NCI-H2171 (cell line): ENCODE measurements at places on chromosomes 6 and 20.

DNA sequence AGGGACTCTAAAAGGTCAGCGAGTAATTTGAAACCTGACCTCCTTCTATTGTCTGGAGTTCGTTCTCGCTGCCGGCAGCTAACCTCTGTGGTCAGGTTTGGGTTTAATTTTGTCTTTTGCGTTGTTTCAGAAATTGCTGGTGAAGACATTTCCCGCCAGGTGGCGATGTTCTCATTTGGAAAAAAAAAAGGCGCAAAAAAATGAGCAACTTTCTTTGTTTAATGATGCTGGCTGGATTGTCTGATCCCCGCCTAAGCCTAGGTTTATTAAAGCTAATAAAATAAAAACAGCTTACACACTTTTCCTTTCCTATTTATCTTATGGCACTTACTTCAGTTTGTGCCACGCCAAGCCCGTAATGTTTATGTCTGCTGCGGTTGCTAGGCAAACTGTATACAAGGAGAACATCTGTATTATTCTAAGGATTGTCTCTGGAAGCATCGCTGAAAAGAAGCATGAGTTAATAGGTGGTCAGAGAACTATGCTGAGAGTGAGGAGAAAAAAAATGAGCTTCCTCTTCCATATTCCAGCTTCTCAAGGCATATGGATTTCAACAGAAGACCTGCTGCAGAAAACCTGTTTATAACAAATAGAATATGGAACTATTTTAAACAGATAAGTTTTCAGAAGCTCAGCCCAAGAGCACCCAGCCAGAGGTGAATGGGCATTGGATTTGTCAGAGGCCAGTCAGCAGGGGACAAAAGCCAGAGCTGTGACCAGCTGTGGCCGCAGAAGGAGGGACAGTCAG is 205.7 kb downstream of the DOK5 start:
- DNase-seq = peak; percentile 24

DNA sequence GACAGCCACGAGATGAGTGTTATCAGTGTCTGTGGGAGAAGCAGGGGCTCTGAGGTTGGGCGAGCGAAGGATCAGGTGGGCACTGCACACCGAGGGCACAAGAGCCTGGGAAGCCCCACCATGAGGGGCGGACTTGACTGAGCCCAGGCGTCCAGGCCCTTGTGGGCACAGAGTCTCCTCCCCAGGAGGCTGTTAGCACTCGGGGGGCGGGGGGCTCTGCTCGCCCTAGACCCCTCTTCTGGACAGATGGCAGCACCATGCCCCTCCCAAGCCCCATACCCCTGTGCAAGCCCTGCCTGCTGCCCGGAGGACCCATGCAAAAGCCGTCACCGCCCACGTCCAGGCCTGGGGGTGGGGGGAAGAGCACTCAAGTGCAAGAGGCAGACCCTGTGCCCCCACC is 21.7 kb upstream of the SLCO4A1 start:
- DNase-seq = no peak

- DNase-seq = no peak
Measured at GRCh38 chr6:21931641-21932335, 338.2 kb downstream of the SOX4 start.

GRCh38 chr6:151044465-151045441 is 179.3 kb downstream of the MTHFD1L start:
- no peak for DNase-seq

DNA sequence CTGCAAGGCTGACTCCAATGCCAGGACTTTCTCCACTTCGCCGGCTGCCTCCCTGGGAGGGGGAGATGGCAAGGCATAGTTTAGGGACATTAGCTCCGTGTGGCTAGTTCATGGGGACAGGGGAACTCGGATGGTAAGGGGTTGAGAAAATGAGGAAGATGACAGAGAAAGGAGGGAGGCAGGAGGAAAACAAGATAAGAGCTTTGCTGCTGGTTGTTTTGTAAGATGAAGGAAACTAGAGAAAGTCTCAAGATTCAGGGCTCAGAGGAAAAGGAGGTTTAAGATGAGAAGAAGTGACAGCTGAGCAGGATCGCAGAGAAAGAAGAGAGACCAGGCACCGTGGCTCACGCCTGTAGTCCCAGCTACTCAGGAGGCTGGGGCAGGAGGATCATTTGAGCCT is 180.9 kb upstream of the RREB1 start:
- DNase-seq = no peak

DNA sequence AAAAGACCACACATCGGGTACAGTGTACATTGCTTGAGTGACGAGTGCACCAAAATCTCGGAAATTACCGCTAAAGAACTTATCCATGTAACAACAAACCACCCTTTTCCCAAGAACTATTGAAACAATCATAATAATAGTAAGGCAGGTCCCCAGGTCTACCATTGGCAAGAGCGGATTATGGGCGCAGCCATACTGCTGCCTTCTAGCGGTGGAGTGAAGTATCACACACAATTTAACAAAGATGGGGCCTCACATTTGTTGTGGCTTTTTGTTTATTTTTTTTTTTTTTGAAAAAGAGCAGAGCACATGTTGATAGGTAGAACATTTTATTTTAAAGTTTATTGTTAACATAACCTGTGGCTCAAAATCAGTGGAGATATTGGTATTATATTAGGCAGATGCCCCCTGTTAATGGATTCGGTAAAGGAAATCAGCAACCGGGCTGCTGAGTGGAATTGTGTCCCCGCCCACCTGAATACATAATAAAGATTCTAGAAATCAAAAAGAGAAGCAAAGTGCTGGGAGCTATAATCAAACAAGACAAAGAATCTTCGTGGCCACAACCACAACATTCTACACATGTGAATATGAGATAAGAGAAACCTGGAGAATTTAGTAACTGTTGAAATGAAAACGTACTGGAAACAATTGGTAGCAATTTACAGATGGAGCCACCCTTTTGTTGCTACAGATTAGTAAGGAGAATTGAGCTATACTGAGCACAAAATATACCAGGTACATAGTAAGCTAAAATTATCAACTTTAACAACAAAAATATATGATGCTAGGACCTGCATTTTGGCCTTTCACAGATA is 94.2 kb upstream of the EXOC2 start:
- no peak for DNase-seq

DNA sequence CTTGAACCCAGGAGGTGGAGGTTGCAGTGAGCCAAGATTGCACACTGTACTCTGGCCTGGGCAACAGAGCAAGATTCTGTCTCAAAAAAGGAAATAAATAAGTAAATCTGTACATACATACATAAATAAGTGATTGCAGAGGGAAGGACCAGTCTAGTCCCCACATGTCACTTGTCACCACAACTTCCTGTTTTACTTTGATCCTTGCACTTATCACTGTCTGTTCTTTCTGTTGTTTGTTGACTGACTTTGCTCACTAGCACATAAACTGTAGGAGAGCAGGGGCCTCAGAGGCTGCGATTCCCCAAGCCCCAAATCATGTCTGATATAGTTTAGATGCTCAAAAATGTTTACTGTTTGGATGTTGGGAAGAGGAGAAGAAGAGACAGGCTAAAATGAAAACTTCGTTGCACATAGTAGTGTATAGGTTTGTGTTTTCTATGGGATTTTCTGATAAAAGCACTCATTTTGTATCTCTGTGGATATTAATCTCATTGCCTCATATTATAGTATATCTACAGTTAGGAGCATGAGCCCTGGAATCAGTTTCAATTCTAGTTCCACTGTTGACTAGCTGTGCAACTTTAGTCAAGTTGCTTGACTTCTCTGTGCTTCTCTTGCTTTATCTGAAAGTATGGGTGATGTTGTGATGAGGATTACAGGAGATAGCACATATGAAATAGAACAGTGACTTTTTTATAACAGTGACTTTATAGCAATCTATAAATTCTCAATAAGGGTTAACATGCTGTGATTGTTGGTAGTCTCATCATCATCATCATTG is 165.0 kb downstream of the TBC1D7 start:
- no peak for DNase-seq

DNA sequence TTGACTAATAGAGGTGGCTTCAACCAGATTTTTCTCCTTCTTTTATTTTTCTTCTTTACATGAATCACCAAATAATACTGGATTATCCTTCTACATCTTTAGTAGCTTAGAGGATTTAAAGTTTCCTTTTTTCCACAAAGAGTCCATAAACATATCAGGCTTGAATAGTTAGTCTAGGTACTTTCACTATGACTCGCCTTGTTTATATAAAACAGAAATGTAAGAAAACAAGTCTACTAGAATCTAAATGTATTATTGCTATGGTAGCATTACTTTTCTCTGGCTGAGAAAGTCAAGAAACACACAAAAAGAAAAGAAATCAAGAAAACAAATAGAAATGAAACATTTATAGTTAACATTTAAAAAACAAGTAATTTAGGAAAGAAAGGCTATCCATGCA is 215.2 kb downstream of the PTPRK start:
- DNase-seq = no peak

GRCh38 chr6:32436995-32437836 is 2.5 kb upstream of the HLA-DRA start:
- DNase-seq = no peak

GRCh38 chr6:130694606-130695005 is 132.6 kb upstream of the SMLR1 start:
- DNase-seq = no peak

- no peak for DNase-seq
Measured at GRCh38 chr20:64129146-64129782, 21.9 kb upstream of the NPBWR2 start.

DNA sequence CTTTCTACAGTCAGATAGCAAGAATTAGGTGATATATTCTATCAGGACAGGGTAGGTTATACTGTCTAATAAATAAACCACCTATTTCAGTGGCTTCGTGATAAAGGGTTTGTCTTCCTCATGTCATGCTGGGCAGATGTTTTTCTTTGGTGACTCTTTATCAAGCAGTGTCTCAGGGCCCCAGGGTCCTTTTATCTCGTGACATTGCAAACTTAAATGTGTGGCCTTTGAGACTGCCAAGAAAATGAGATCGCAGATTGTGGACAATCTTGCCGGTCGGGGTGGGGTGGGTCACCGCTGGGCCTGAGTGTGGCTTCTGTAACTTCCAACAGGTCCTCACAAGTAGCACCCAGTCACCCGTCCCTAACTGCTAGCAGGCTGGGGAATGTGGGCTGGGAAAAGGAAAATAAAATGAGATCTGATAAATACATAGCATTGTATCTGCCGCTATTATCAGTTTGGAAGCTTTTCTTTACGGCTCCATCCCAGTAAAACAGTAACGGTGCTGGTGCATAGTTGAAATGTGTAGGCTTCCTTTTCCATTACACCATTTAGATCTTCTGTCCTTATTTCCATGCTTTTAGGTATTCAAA is 50.5 kb upstream of the BMP6 start:
- no peak for DNase-seq

DNA sequence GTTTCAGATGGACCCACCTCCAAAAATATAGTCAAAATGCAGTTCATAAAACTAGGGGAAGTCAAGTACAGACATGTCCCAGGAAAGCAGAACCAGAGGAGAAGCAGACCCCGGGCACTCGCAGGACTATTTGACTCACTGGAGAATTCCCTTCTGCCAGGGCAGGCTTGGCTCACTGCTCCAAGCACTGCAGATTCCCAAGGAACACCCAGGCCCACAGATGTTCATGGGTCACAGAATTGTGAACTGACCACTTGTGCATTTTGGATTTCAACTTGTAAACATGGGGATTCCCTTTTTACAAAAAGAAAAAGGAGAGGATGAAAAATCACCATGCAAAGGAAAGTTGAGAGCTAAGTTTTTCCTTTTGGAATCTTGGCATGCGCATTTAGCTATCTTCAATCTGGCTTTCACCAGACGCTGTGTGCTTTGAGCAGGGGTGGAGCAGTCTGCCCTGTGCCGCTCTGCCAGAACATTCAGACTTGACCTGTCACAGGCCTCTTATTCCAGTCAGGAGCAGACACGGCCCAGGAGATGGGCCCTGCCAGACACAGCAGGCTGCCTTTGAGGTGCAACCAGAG is 237.5 kb upstream of the TAB2 start:
- DNase-seq = no peak

DNA sequence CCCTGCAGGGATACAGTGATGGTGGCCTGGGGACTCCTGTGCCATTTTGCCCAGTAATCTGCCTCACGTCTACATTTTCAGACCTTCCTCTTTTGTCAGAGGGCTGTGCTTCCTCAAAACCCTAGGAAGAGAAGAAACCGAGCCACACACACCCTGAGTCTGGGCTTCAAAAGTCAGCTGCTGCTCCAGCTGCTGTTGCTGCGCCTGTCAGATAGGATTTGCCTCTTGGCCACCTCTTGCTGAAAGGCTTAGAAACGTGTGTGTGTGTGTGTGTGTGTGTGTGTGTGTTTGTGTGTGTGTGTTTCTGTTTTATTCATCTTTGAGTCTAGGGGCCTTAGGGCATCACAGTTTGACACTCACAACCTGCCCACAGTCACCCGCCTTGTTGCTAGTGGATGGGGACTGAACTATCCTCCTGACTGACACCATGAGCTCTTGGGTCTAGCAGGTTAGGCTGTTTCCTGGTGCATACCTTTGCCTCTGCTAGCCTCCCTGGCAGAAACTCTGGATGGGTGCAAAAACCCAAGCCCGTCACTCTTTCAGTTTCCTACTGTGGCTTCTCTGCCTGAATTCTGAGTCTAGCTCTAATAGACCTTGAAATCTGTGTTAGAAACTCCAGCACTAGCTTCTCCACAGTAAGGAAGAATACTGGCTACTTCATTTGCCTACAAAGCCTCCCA is 94.9 kb upstream of the CEP85L start:
- no peak for DNase-seq

DNA sequence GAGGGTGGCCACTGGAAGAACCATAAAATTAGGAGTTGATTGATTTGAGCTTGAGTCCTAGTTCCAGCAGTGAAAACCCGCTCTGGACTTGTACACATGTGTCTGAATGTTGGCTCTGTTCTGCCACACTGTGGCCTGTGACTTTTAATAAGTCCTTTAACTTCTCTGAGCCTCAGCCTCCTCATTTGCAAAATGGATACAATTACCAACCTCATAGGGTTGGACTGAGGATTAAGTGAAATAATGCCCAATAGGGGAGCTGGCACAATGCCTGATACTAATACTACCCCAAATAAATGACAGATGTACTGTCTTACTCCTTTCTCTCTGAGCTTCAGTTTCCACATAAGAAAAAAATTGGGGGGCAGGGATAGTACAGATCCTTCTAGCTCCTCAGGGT is 92.6 kb upstream of the RIPOR2 start:
- DNase-seq = no peak

DNA sequence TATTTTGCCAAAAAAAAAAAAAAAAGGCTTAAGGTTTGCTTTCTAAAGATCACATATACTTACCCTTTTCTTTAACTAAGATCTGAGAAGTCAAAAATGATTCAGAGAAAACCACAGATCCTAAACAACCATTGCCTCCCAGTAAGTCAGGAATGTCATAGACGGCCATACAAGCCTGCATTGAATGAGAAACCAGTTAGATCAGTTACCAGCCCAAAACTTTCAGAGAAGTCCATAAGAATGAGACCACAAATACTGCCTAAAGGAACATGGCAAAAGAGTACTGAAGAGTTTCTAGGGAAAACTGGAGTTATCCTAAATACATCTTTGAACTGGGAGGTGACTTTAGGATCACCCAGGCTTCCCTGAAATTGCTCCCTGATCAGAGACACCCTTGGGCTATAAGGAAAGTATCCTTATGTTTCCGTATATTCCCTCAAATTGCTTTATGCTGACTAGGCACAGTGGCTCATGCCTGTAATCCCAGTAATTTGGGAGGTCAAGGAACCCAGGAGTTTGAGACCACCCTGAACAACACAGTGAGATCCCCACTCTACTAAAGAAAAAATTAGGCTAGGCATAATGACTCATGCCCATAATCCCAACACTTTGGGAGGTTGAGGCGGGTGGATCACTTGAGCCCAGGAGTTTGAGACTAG is 79.4 kb upstream of the SLC4A11 start:
- DNase-seq = no peak

GRCh38 chr6:111973927-111974639 is 79.8 kb upstream of the CCN6 start:
- peak; percentile 17 for DNase-seq
